Choroid plexus epithelial cell (primary cell): ENCODE measurements at places on chromosomes 7 and 10.

- DNase-seq: peak; percentile 89
These were observed 64.5 kb downstream of the MCMBP start for GRCh38 chr10:119807960-119808697.

GRCh38 chr7:80731281-80731680, 92.8 kb downstream of the CD36 start:
- DNase-seq: no peak

- peak; percentile 38 for DNase-seq
These were observed 88.2 kb downstream of the GSDME start for GRCh38 chr7:24668927-24669635.

DNA sequence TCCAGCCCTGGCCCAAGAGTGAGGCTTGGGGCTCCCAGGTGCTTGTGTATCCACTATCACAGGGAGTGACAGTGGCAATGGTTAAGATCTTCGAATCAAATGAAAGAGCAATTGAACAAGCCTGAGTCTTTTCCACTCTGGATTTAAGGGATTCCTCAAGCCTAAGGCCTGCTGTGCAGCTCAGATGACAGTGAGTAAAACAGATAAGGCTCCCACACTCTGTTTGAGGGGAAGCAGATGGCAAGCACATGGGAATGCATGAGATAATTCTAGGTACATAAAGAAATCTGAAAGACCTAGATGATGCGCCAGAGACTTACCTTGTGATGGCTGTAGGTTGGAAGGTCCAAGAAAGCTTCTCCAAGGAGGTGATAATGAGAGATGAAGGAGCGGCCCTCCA, 95.0 kb downstream of the LRRC18 start:
- peak; percentile 3 for DNase-seq

DNA sequence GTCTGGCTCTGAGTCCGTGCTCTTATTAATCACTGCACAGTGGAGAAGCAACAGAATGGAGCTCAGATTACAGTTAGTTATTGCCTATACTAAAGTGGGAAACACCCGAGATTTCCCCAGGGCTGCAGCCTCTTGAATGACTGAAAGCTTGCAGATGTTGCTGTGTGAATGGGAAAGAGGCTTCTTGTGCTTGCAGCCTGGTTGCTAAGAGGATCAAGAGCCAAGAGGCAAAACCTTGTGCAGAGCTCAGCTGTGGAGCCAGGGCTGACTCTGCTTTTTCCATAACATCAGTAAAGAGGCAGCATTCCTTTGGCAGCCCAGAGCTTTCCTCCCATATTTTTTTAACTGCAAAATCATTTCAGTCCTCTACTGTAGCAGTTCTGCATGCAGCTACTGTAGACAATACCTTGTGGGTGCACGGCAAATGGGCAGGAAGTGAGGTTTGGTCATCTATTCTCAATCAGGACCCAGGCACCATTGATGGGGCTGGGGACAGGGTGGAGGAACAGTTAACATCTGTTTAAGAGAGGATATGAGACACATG, 86.5 kb downstream of the RALA start:
- peak; percentile 81 for DNase-seq

- DNase-seq: peak; percentile 26
These were observed 17.1 kb downstream of the SLC26A3 start for GRCh38 chr7:107785926-107786325.

DNA sequence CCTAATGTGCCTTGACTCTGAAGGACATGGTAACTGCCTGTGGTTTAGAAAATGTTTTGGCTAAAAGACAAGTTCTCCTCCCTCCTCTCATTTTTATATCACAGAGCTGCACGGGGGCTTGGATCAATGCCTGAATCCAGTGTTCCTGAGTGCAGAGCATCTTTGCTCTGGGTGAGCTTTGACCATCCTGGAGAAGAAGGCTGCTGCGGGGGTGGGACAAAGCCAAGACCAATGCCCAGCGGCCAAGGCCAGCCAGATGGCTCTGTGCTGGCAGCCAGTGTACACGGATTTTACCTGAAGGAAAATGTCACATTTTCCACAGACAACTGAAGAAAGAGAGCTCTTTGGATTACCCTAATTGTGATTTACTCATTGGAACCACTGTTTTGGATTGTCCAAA, 102.0 kb upstream of the TARP start:
- no peak for DNase-seq

DNA sequence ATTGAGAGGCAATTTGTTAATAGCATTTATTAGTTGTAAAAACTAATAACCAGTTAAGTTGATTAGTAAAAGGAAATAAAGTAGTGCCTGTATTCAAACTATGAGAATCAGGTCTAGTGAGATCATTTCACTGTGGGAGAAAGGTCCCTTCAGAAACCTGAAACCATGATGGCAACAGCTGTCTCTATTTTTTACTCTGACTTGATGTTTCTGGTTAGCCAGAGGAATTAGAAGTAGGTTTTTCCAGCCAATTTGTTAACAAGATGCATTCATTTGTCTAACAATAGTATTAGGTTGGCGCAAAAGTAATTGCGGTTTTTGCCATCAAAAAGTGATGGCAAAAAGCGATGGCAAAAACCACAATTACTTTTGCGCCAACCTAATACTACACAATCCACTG, 272.2 kb upstream of the YAE1 start:
- no peak for DNase-seq

DNA sequence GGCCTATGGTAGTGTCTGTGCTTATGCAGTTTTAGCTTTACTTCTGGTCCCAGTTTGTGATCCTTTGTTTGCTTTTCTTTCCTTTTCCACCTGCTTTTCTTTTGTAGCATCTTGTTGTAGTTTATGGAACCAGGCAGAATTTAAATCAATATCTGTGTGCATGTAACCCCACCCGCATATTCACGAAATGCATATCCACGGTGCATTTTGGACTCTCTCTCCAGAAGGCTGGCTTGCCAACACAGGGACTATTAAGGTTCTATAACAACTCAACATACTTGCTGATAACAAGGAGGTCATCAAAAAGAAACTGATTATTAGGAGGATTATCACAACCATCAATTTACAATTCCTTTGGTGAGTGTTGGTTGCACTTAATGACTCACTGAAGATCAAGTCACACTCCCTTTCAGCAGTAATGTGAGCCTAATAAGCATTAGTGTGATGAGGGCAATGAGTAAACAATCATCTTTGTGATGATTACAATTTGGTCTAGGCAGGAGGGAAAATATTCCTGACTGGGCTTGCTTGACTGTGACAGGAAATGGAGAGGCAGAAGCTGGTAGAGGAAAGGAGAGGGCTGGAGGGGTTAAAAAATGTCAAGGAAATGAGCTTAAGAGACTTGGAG, 378.6 kb downstream of the REEP3 start:
- no peak for DNase-seq

DNA sequence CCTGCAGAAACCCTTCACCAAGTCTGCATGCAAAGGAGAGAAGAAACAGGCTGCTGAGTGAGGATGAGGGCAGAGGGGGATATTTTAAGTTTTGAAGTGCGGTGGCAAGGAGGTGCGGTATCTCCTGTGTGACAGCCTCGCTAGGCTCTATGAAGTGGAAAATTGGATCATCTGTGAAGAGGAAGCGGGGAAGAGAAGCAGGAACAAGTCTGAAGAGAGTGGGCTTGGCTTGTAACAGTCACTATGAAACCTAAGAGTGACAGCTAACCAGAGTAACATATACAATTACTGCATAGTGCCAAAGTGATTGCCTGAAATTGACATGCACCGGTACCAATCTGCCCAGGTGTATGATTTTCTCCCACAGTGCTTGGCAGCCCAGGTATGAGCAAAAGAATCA, 287.5 kb upstream of the KLF14 start:
- no peak for DNase-seq

DNA sequence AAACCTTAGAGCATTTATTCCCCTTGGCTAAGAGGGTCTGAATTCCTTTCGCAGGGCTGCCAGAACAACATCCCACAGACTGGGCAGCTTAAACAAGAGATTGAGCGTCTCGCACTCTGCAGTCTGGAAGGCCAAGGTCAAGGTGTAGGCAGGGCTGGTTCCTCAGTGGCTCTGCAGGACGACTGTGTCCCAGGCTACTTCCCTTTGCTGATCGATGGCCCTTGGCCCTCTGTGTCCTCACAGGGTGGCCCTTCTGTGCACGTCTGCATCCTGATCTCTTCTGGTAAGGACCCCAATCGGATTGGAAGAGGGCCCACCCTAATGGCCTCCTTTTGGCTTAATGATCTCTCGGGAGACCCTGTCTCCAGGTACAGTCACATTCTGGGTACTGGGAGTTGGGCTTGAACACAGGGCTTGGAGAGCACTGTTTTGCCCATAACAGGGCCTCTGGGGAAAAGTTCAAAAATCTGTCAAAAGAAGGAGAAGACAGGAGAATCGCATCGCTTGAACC, 35.1 kb upstream of the DNAJB6 start:
- no peak for DNase-seq

DNA sequence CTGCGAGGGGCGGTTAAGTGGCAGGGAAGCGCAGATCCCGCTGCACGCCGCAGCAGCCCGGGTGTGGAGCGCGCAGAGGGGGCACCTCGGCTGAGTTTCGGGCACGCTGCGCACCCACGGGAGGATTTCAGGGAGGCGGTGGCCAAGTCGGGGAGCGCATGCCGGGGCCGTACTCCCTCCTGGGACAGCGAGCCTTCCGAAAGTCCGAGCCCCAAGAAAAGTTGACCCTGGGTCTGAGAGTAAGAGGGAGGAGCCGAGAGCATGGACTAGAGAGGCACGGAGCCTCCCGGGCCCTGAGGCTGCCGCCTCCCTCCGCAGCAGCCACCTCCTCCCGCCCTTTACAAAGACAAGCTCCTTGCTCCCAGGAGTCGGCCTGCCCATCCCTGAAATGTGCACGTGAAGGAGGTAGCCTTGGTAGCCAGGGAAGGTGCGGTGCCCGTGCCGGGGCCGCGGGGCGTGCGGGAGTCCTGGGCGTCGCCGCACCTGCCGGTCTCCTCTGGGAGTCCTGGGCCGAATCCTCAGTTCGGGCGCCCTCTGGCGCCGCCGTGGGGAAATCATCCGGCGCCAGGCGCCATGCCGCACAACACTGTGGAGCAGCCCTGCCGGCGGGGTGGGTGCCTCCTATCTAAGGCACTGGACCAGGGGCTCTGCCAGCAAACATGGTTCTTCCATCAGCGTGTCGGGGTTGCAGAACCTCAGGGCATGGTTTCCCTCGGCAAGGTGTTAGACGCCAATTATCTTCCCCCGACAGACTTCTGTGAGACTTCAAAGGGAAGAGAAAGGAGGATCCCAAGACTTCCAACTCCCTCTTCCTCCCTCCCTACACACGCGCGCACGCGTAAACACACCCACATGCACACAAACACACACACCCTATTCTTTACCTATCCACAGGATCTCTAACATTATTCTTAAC, 104.0 kb downstream of the TRIL start:
- peak; percentile 59 for DNase-seq

GRCh38 chr10:71561003-71561574, 158.5 kb downstream of the C10orf105 start:
- no peak for DNase-seq

DNA sequence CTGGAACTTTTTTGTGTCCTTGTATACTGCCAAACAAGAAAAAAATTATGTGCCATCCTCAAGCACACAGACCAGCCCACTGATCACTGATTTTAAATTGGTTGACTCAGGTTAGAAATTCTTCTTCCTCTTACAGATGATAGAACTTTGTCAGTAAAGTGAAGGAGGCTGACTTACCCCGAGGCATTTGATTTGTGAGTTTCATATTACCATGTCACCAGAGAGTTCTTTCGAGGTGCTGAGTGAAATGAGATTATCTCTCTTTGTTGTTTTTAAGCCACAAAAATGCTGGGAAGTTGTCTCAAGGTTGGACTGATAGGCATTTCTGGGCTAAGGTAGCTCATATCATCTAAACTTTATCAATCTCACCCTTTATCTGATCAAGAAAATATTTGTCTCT, 78.8 kb upstream of the FAM180A start:
- DNase-seq: no peak

GRCh38 chr10:101867931-101868330, 24.3 kb upstream of the KCNIP2 start:
- peak; percentile 43 for DNase-seq

- DNase-seq: no peak
These were observed 7.9 kb downstream of the LUC7L2 start for GRCh38 chr7:139367438-139368155.

GRCh38 chr7:139936760-139937310, 107.8 kb downstream of the TBXAS1 start:
- peak; percentile 94 for DNase-seq

- DNase-seq: no peak
These were observed 141.3 kb upstream of the TNRC18 start for GRCh38 chr7:5564894-5565293.

GRCh38 chr10:68561865-68562649, 1.9 kb downstream of the TET1 start:
- peak; percentile 35 for DNase-seq

- no peak for DNase-seq
These were observed 84.6 kb upstream of the PDE1C start for GRCh38 chr7:32154797-32155196.

- no peak for DNase-seq
These were observed 150.2 kb downstream of the VPS50 start for GRCh38 chr7:93382362-93382761.

DNA sequence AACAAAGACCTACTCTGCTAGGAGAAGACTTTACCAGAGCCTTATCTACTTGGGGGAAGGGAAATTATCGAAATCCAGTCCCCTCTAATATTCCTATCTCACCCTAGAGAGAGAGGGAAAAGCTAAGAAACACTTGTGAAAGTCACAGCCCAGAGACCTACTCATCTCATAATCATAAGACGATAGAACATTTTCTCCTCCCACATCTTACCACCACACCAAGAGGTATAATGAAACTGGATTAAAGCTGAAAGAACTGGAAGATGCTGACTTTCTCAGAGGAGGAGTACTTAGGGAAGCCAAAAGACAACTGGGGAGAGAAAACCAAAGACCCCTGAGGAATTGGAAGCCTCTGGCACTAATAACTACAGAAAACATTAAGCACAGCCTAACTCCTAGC, 10.8 kb upstream of the CPA5 start:
- no peak for DNase-seq
